Activated T-helper 1 cell treated with Interleukin-2 at 50 U/mL for 16 hours (primary cell): ENCODE measurements at places on chromosomes 11 and 22.

GRCh38 chr11:65434667-65435410, 12.2 kb downstream of the NEAT1 start:
- no peak for DNase-seq

- DNase-seq: no peak
These were observed 7.6 kb downstream of the BRSK2 start for GRCh38 chr11:1397146-1397861.

GRCh38 chr11:9577556-9577955, 4.1 kb downstream of the WEE1 start:
- DNase-seq: no peak

DNA sequence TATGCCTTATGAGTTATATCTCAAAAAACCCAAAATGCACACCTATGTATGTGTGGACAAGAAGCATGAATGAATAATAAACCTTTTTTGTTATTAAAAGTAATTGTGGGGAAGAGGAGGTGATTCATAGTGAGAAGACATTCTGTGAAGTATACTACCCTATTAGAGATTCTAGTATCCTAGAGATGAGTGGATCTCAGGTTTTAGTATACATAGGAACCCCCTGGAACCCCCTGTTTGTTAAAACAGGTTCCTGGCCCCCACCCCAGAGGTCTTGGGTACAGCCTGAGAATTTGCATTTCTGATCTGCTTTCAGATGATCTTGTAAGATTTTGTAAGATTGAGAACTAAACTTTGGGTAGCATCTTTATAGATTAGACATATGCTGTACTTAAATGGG, 17.5 kb downstream of the NUCB2 start:
- no peak for DNase-seq

- DNase-seq: no peak
These were observed 843.0 kb downstream of the TBC1D22A start for GRCh38 chr22:47605441-47605840.

- no peak for DNase-seq
These were observed 159.7 kb downstream of the FAT3 start for GRCh38 chr11:92384358-92384757.

DNA sequence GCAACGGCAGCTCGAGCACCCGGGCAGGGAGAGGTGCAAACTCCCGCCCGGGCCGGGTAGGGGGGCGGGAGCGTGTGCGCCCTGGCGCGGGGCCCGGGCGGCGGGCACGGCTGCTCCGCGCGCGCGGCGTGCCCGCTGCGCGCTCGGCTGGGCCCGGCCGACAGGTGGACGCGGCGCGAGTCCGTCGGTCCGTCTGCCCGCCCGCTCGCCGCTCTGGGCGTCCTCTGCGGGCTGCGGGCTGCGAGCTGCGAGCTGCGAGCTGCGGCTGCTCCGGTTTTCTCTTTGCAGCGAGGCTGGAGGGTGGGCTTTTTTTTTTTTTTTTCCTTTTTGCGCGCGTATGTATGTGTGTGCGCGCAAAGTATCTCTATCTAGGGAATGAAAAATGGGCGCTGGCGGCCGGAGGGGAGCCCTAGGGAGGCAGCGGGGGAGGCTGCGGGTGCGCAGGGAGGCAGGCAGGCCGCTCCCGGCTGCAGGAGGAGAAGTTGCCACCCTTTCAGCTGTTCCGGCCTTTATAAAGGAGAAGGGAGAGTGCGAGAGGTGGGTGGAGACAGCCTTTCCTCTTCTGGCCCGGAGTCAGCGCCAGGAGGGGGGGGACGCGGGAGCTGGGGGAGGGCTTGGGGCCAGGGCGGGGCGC, at the start of gene PDGFB:
TSS of gene PDGFB (minus strand) at position 487 of the 634 bp plus-strand sequence. CDS start 1,019 bp downstream, outside the sequence.
- no peak for DNase-seq

DNA sequence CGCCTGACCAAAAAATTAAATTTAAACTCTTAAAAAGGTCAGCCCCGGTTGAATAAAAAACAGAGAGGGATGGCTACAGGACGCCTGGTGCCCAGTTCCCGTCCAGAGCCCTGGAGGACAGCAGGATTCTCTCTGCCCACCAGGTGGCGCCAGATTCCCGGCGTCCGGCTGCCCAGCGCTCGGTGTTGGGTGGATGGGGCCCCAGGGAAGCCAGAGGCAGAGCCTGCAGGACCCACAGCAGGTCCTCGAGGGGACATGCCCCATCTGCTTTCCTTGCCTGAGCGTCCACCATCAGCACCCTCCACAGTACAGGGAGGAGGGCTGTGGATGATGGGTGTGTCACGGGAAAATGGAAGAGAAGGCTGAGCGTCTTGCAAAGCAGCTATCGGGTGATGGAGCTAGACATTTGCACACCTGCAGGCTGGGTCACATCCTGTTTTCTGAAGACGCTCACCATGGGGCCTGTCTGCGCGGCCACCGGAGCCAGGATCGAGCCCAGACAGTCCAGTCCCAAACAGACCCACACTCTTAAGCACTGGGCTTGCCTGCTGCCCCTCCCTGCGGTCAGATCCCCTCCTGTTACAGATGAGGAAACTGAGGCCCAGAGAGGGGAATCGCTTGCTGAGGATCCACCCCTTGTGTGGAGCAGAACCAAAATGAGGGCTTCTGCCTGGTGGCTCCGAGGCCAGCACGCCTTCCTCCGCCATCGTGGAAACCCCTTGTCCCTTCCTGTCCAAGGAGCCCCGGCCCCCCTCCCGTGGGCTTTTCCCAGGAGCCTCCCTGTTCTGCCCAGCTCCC, 18.5 kb upstream of the CBX7 start:
- peak; percentile 76 for DNase-seq
